ENCODE measurements at places on chromosomes 6 and 20. TPM values are rescaled to one million over a fixed set of nuclear protein-coding genes. Genes with fewer than 3 reads are reported as not detected.

Gene EPPIN
- not detected for total RNA-seq

Gene HSPA12B
- total RNA-seq, result 0.21 TPM

Gene CD93
- total RNA-seq, result 0.10 TPM

Gene SALL4
- total RNA-seq, result 1.6 TPM

Gene TFAP2A
- total RNA-seq, result 83.9 TPM

Gene UBE2C
- total RNA-seq, result 173 TPM

Gene UNC93A
- total RNA-seq, result not detected

Gene BMP2
- total RNA-seq, result 0.23 TPM

Gene OOEP
- total RNA-seq, result 10.6 TPM

Gene VGLL2
- total RNA-seq, result not detected

Gene CALHM6
- total RNA-seq, result not detected

Gene TCP11
- not detected for total RNA-seq

Gene NNAT
- not detected for total RNA-seq

Gene GID8
- total RNA-seq, result 37.3 TPM

Gene TRIM10
- total RNA-seq, result not detected

Gene HLA-DQB2
- not detected for total RNA-seq

Gene CASS4
- total RNA-seq, result 0.15 TPM

Gene MROH8
- 1.8 TPM for total RNA-seq

Gene SIRPB2
- not detected for total RNA-seq

Gene SRSF12
- 0.28 TPM for total RNA-seq

Gene RPL7L1
- 109 TPM for total RNA-seq

Gene FOXP4
- 30.4 TPM for total RNA-seq

Gene LIN28B
- total RNA-seq, result 5.8 TPM

Gene CBLN4
- total RNA-seq, result not detected

Gene LSM2
- 89.7 TPM for total RNA-seq

Gene SLC17A2
- not detected for total RNA-seq

Gene WRNIP1
- total RNA-seq, result 69.1 TPM

Gene FRK
- 2.5 TPM for total RNA-seq

Gene KHDC1L
- total RNA-seq, result not detected

Gene YIPF3
- total RNA-seq, result 81.8 TPM

Gene RIPOR2
- total RNA-seq, result 0.54 TPM

Gene CLDN20
- not detected for total RNA-seq

Gene PPP1R16B
- total RNA-seq, result 0.92 TPM

All from Panc1 (cell line).